ENCODE measurements at places on chromosomes 1 and 21.

DNA sequence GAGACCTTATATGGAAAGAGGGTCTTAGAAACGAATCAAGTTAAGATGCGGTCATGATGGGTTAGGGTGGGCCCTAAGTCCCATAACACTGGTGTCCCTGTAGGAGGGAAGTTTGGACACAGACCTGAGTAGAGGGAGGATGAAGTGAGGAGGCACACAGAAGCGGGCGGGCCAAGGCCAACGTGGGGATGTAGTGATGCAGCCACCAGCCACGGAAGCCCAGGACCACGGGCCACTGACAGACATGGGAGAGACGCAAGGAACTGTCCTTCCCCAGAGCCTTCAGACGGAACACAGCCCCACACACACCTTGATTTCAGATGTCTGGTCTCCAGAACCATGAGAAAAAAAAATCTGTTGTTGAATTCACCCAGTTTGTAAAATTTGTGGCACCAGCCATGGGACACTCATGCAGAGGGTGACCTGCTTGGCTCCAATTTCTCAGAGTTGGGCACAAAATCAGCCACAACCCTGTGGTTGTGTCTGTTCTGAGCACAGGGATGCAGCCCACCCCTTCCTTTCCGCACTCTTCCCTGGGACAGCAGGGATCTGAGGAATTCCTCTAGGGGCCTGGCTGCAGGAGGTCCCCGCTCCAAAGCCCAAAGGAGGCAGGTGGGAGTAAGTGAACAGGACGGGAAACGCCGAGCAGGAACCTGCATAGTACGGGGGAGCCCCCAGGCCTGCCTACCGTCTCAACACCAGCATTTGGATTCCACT, 61.1 kb downstream of the RIPK4 start:
- no peak for DNase-seq

GRCh38 chr21:41948078-41948895, 5.5 kb downstream of the C2CD2 start:
- DNase-seq, result no peak

- DNase-seq, result no peak
These were observed 551 bp downstream of the ZRANB2 start for GRCh38 chr1:71080230-71080738.

- no peak for DNase-seq
These were observed 5.0 kb upstream of the PTPN7 start for GRCh38 chr1:202165267-202165941.

DNA sequence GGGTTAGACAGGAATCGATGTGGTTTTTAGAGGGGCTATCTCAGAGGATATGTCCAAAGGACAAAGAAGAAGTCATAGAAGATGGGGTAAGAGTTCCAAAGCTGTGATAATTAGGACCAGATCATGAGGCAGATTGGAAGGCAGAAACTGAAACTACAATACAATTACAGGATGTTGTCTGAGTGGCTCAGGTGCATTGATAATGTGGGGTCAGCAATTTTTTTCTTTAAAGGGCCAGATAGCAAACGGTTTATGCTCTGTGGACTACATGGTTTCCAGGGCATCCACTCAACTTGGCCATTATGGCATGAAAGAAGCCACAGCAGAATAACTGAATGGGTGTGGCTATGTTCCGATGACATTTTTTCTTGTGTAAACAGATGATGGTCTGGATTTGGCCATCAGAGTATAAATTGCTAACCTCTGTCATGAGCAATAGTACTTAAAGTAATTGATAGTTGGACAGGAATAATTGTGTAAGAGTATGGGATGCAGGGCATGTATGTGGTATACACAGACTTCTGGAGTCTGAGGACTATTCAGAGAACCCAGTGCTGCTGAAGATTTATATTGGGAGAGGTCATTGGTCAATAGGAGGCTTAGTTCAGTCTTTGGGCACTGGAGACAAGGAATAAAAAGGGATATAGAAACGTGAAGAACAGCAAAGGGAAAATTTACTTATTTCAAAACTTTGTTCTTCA, 198.4 kb upstream of the ADGRL4 start:
- DNase-seq, result no peak

GRCh38 chr21:32307706-32308105, 9.1 kb downstream of the MRAP start:
- no peak for DNase-seq

- no peak for DNase-seq
These were observed 246.1 kb upstream of the CSF3R start for GRCh38 chr1:36728846-36729245.

GRCh38 chr1:39508857-39509305, 17.4 kb downstream of the BMP8A start:
- DNase-seq, result no peak

GRCh38 chr1:50111503-50111902, 2.8 kb downstream of the ELAVL4 start:
- peak; percentile 49 for DNase-seq

- DNase-seq, result no peak
These were observed 23.4 kb downstream of the RPL5 start for GRCh38 chr1:92855236-92855635.

DNA sequence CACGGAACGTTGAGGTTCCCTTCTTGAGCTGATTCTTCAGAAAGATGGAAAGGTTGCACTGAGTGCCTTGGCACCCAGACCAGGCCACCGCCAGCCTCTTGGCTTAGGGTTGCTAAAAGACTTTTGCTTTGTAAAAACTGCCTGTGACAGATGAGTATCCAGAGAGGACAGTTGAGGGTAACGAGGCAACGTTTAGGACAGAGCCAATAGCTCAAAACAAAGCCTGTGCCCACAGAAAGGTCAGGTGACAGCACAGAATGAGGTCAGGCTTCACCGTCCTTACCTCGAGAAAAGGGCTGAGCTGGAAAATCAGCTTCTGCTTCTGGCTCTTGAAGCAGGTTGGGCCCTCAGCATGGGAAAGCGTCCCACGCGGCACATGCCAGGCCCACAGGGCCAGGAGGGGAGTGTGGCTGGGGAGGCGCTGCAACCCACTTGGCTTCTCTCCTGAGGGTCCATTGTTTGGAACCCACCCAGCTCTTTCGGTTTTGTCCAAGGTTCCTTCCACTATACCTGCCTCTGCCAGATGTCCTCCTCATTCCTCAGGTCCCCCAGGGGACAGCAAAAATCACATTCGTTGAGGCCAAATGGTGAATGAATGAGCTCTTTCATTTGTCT, 55.5 kb downstream of the SCCPDH start:
- DNase-seq, result no peak

All from NCI-H1694 treated with DMSO at 0.1 percent for 48 hours (cell line).